H1 (cell line): ENCODE measurements at places on chromosomes 5 and 9.

- no peak for DNase-seq
Measured at GRCh38 chr9:128550226-128550625, 2.2 kb upstream of the SPTAN1 start.

DNA sequence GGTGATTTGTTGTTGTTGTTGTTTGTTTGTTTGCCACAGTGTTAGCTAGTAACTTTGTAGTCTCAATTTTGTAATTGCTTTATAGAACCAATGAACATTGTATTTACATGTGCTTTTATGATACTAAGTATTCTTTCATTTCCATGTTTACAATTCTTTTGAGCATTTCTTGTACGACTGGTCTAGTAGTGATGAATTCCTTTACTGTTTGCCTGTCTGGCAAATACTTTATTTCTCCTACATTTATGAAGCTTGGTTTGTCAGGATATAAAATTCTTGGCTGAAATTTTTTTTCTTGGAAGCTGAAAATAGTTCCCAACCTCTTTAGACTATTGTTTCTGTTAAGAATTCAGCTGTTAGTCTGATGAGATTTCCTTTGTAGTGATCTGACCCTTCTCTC lies 55.6 kb upstream of the SNCAIP start:
- DNase-seq = no peak

DNA sequence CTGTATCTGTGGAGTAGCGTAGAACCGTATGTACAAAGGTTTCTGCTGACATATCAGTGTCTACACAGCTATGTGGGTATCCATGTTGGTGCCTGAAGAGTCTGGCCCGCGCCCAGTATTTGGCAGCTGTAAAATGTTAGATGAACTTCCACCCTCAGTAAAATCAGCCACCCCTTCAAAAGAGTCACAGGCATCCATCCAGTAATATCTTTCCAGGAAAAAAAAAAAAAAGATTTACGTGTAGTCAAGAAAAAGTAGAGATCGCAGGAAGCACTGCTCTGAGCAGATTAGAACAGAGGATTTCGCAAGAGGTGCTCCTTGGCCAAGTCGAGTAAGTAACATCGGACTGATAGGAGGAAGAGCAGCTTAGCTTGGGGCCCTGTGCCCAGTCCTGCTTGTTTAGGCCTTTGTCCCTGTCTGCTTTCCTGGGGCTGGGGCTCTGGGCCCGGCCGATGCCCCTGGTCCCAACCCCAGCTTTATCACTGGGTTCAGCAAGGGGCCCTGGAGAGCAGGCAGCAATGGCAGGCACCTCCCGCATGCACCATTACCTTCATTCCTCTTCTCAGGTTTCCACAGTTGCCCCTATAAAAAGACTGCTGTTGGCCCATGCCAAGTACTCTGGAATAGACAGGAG lies 21.2 kb downstream of the DAPK1 start:
- no peak for DNase-seq

DNA sequence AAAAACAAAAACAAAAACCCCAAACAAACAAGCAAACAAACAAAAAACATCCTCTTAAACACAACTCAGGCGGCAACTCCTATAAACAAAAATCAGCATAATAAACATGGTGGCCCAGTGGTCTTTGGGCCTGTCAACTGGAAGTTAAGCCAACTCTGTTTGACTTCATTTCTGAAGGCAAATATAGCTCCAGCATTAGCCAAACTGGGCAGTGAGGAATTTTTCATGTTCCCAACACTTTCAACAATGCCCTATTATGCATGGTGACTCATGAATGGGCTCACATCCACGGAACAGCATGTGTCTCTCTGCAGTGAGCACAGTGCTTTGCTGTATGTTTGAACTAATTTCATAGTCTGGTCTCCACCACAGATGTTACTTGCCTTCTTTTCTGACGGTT lies 143.9 kb upstream of the STC2 start:
- DNase-seq = no peak

- DNase-seq = no peak
Measured at GRCh38 chr9:104071589-104071988, 22.5 kb upstream of the SMC2 start.
